Activated CD8-positive, alpha-beta memory T cell treated with anti-CD3 and anti-CD28 coated beads, Interleukin-2, amount 10 ng/mL, durations not matched to agents 7 days and 5 days (primary cell): ENCODE measurements at places on chromosomes 6 and 20. TPM values are rescaled to one million over a fixed set of nuclear protein-coding genes. Genes with fewer than 3 reads are reported as not detected.

DNA sequence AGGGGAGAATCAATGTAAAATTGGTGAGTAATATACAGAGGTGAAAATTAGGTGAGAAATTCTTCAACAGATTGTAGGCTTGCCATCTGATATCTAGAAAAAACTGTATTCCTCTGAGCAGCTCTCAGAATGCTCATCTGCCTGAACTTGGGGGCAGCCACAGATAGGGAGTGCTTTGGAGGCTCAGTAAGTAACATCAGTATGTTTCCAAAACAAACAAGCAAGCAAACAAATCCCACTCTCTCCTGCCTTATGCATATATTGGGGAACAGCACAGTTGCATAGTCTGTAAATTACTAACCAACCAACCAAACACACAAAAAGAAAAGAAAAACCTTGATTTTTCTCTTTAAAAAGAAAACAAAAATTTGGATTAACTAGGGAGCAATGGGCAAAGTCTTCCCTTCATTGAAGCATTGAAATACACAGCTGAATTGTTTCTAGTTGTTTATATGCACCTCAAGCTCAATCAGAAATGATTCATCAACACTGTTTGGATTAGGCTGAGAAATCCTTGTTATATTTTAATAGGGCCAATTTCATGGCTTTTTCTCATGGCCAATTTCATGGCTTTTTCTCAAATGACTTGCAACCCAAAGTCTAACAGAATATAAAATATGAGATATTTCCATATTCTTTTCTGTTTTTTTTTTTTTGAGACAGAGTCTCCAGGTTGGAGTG is 50.1 kb upstream of the DEK start:
- DNase-seq, result no peak

GRCh38 chr6:43962458-43962857 is 164.8 kb downstream of the MRPL14 start:
- DNase-seq, result no peak

Gene TULP1
- total RNA-seq, result not detected

- no peak for DNase-seq
Measured at GRCh38 chr6:158999154-158999665, 792 bp downstream of the RSPH3 start.

DNA sequence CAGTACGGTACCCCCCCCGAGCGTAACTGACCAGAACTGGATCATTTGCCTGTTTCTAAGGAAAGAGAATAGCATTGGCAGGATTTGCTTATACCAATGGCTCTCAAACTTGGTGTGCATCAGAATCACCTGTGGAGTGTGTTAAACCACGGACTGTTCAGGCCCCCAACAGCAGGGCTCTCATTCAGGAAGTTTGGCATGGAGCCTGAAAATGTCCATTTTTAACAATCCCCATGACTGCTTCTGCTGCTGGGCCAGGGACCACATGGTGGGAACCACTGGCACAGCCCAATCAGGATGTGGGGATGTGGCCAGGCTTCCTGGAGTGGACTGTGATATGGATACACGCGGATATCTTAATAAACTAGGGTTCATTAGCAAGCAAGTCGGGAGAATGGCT is 53.9 kb downstream of the GTF2H5 start:
- DNase-seq, result no peak

Gene HLA-C
- 1,393 TPM for total RNA-seq

Gene BHLHE23
- not detected for total RNA-seq

GRCh38 chr20:34143951-34144350 is 31.9 kb upstream of the EIF2S2 start:
- no peak for DNase-seq

DNA sequence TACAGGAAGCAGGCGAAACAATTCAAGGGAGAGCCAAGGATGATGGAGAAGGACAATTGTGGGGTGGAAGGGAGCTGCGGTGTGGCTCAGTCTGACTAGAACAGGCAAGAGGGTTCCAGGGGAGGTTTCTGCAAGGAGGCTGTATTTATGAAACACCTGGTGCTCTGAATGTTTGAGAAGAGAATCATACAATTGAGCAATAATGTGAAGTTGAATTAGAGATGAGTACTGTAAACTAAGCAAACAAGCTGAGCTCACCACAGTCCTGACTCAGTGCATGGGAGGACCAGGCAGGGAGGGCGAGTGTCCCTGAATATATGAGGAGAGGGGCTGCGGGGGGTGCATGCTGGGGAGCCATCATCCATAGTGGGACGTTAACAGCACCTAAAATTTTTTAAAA is 279.7 kb downstream of the KIF16B start:
- DNase-seq, result no peak

- no peak for DNase-seq
Measured at GRCh38 chr6:122817766-122818165, 28.7 kb downstream of the SMPDL3A start.

GRCh38 chr6:33590531-33591198 is 10.6 kb upstream of the BAK1 start:
- DNase-seq, result no peak

Gene ANKRD60
- total RNA-seq, result not detected

Gene DNAH8
- total RNA-seq, result 0.12 TPM

Gene RAB44
- total RNA-seq, result not detected

- no peak for DNase-seq
Measured at GRCh38 chr6:168927026-168927425, 326.6 kb downstream of the THBS2 start.

Gene CRYBG1
- total RNA-seq, result 62.7 TPM

Gene DEFB124
- not detected for total RNA-seq

- no peak for DNase-seq
Measured at GRCh38 chr20:33000802-33001466, 3.3 kb downstream of the SUN5 start.

GRCh38 chr6:37759221-37760144 is 60.0 kb upstream of the ZFAND3 start:
- DNase-seq, result no peak

Gene SLC12A5
- 2.0 TPM for total RNA-seq

GRCh38 chr6:74757813-74758212 is 448.0 kb downstream of the COL12A1 start:
- no peak for DNase-seq

Gene CEP57L1
- 25.5 TPM for total RNA-seq

- no peak for DNase-seq
Measured at GRCh38 chr20:21096321-21097043, 9.7 kb downstream of the LINC00237 start.

DNA sequence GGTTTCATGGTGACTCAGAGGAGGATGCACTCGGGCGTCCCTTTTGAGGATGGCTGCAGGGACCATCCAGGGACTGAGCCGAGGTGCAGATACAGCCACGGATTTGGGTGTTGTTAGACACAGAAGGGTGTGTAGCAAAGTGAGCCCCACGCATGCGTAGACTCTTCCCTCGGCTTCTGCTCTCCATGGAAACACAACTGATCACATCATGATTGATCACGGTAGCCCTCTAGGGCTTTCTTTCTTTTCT is 606 bp upstream of the ULBP1 start:
- DNase-seq, result peak; percentile 75

Gene C6orf15
- not detected for total RNA-seq

DNA sequence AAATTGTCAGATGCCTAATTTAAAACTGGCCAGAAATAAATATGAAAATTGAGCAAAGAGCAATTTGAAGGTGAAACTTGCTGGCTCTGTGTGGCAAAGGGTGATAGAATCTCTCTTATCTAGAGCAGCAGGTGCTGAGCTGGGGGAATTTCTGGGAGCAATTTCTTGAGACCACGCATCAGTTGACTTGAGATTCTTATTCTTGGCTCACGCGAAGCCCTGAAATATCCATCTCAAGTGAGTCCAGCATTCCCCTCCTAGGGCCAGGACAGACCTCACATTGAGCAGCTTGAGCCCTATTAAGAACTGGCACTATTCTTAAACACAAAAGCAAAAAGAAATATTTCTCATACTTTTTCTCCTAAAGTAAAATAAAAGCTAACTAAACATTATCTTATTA is 66.3 kb downstream of the MAP7 start:
- no peak for DNase-seq

Gene NNAT
- total RNA-seq, result not detected

DNA sequence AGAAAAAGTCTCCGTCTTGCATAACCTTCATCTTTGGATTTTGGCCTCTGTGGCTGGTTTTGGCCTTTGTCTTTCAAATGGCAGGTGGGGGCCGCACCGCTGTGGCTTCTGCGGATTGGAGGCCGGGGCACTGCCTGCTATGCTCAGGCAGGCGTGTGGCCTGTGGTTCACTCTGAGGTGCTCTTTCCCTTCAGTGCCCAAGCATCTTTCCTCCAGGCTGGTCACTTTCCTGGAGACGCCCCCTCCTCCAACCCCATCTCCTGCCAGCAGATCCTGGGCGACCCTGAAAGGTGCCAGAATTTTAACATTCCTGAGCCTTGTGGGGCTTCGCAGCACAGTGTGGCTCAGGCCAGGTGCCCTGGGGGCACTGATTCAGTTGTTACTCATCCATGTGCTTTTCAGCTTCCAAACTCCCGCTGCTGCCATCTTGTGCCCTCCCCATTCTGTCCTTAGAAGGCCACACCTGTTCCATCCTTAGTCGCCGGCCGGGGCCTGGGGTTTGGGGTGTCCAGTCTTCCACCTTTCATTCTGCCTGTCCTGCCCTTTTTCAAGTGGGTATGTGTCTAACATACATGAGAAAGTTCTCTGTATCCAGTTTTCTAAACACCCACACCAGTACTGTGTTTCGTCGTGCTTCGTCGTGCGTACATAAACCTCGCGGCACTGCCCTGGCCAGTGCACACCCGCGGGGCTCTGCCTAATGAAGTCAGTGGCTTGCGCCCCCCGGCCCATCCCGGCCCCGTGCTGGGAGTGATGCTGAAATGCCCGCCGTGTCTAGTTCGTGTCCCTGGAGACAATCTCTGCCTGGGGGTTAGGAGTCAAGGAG is 12.1 kb downstream of the SS18L1 start:
- DNase-seq, result no peak

- peak; percentile 71 for DNase-seq
Measured at GRCh38 chr6:110528101-110528929, 51.9 kb upstream of the SLC22A16 start.

DNA sequence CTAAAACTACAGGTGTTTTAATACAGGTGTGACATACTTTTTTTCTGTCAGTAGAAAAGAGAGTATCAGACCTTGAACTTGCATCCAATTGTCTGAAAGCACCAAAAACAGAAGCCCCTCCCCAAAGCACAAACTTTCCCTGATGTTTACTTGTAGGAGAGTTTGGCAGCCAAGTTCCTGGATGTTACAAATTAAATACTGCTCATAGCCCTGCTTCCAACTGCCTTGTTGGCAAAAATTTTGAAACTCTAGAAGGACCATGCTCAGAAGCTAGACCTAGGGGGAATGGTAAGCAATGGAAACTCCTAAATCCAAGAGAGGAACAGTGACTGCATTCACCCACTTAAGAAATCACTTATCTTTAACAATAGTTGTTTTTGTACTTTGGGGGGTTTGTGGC is 17.0 kb upstream of the ARG1 start:
- no peak for DNase-seq

DNA sequence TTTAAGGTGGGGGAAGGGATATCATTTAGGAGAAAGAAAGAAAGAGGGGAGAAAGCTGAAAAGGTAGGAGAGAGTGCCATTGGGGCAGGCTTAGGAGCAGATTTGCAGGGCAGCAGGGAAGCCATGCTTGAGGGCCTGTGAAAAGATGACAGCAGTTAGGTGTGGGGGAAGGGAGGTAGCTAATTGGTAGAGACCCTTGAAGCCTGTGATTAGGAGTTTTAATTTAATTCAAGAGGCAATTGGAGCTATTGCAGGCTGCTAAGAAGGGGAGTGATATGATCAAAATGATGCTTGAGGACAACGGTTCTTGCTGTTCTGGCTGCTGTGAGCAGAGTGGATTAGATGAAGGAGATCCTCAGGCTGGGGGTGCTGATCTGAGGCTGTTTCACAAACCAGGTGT is 24.5 kb upstream of the SEC63 start:
- DNase-seq, result no peak

Gene SRSF12
- not detected for total RNA-seq

DNA sequence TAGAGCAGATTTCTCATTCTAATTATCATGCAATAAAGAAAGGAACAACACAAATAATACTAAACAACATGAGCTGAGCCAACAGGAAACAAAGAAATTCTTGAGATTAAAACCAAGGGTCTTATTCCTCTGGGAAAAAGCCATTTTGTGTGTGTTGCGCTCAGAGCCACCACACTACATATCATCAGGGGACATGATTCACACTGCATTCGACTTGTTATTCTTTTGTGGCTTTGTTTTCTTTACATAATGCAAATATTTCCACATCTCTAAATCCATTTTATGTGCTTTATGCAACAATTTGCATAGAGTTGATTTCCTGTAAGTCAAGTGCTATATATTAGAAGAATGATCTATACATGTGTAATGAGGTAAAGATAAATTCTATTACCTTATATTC is 719.6 kb downstream of the TBC1D32 start:
- DNase-seq, result no peak
